ENCODE measurements at places on chromosomes 2 and 18.

DNA sequence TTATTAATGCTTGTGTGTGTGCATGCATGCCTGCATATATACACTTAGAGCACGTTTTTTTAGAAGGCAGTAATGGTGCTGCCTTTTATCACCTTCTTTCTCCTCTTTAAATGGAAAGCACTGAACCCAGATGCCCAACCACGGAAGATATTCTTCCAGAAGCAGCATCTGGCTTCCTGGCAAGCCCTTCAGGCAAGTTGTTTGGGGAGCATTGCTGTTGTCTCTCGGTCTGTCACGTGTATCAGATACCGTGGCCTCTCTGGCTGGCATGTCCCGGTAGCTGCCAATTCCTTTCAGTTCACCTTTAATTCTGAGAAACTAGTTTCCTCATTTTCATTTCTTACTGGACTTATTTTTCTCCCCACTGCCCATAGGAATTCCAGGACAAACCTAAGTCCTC is 587.8 kb downstream of the ARHGAP15 start:
- no peak for DNase-seq

- no peak for DNase-seq
Observed at GRCh38 chr2:3267869-3268704, 109.5 kb downstream of the EIPR1 start.

DNA sequence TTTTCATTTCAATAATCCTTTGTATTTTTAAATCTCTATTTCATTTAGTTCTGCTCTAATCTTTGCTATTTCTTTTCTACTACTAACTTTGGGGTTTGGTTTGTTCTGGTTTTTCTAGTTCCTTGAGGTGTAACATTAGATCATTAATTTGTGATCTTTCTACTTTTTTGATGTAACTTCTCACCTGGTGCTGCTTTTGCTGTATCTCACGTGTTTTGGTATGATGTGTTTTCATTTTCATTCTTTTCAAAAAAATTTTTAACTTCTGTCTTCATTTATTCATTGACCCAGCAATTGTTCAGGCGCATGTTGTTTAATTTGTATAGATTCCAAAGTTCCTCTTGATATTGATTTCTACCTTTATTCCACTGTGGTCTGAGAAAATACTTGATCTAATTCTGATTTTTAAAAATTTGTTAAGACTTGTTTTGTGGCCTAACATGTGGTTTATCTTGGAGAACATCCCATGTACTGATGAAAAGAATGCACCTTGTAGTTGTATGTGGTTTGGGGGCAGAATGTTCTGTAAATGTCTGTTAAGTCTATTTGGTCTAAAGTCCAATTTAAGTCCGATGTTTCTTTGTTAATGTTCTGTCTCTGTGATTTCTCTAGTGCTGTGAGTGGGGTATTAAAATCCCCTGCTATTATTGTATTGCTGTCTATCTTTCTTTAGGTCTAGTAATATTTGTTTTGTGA is 17.3 kb upstream of the MALT1 start:
- no peak for DNase-seq

DNA sequence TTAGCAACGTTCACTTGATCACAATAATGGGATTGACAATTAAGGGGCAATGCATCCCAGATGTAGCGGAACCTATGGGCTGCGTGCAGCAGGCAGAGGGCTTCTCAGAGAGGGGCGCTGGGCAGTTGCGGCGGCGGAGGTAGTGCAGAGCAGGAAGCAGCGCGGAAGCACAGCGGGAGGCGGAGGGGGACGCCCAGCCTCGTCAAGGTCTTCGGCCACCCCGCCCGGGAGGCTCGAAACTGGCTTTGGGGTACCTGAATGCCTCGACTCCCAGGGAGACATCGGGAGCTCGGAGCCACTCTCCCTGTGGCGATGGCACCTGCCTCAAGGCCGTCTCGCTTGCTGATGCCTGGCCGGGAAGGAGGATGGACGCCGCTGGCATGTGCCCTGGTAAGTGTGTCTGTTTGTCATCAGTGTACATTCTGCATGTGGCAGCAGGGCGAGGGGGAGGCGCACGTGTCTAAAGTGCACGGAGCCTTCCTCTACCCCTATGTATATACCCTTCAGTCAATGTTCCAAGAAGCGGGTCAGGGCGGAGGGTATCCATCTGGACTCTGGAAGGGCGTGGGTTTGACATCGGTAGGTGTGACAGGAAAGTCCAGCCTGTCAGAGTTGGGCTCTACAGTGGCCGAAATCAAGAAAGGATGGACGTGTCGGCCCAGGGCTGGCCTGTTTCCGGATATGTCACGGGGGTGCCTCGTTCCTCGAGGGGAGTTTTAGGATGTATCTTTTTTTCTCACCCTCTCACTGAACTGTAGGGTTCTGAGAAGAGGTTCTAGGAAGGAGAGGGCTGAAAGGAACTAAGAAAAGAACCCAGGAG is 7.5 kb upstream of the SP9 start:
- no peak for DNase-seq

DNA sequence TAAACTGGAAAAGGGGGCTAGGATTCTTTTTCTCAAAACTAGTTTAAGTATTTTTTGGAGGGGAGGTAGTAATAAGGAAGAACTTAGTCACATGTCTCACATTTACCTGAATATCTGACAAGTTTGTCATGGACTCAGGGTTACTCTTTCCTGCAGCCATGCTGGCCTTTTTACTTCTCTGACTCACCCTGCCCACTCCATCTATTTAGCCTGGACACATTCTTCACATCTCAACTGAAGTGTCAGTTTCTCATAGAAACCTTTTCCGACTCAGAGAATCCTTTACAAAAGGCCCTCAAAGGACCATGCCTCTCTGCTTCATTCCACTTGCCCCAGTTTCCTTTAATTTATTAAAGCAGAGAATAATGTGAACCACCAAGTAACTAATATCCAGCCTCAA is 42.6 kb downstream of the SCN7A start:
- DNase-seq, result no peak

GRCh38 chr2:45919160-45919650 is 267.7 kb downstream of the PRKCE start:
- DNase-seq, result no peak

DNA sequence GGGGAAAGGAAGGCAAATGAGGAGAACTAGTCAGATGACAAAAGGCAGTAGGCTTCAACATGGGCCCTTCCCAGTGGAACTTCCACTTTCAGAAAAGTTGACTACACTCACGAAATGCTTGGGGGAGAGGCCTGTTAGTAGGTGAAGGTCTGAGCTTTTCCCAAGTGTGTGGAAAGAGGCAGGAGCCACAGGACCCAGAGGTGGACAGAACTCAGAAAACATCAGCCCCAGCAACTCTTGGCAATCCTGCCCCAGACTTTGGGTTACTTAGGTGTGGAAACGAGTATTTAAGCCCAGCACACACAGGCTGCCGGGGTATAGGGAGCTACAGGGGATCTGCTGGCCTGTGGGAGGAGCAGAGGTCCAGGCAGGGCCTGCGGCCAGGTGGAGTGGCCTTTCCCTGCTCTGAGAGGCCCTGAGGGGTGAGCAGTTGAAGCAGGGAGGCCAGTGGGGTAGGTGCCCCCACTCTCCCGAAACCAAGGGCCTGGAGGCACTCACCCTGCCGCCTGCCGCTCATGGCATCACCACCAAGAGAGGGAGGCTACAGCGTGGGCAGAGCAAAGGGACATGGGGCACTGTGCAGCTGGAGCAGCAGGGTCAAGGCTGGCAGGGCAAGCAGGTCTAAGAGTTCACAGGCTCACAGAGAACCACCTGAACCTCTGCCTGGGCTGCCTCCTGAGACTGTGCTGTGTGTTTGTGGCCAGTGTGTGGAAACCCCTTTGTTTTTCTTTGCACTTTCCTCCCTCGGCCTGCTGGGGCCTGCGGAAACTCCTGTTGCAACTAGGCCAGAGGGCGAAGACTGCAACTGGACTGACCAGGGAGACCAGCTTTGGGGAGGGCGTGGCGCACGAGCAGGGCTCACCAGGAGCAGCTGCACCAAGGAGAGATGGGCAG is 130.7 kb upstream of the SERTAD2 start:
- no peak for DNase-seq

GRCh38 chr2:146950361-146950760 is 894.5 kb upstream of the ACVR2A start:
- DNase-seq, result no peak

DNA sequence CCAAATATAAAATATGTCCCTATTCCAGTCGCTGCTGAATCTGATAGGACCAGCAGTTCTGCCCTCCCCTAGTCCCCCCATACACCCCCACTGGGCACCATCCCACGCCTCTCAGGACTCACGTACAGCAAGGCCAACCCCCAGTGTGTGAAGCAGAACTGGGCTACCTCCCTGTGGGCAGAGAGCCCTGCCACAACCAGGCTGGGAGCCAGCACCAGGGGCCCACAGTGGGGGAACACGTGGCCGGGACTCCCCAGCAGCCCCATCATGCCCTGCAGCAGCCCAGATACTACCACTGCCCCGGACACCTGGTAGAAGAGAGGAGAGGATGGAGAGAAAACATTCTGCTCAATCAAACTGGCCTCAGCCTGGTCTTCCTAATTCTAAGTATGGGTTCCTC is 1.3 kb downstream of the SLC23A3 start:
- DNase-seq, result no peak

- no peak for DNase-seq
Observed at GRCh38 chr18:60053747-60054304, 154.0 kb downstream of the PMAIP1 start.

- no peak for DNase-seq
Observed at GRCh38 chr2:187320846-187321245, 127.2 kb downstream of the CALCRL start.

- no peak for DNase-seq
Observed at GRCh38 chr18:5309888-5310470, 14.5 kb upstream of the ZBTB14 start.

DNA sequence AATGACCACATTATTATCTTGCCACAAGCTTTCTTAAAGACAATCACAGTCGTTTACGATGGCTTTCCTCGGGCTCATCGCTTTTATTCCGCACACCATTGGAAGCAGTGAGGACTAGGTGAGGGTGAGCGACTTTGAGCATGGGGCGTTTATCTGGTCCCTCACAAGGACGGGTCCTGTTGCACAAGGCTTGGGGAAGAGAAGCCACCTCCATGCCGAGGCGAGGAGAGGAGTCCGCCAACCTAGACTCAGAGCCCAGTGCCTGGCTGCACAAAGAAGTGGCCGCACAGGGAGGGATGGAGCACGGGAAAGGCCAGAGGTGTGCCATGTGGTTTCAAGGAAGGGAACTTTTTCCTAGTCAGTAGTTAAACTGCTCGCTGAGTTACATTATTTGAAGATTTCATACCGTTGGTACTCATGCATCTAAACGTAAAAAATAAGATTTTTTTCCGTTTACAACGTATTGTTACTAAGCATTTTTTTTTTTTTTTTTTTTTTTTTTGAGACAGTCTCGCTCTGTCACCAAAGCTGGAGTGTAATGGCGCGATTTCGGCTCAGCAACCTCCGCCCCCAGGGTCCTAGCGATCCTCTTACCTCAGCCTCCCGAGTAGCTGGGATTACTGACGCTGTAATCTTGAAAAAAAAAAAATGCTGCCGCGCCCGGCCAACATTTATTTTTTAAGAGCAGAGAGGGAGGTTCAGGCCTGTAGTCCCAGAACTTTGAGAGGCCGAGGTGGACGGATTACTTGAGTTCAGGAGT is 849 bp upstream of the CYP27C1 start:
- no peak for DNase-seq

DNA sequence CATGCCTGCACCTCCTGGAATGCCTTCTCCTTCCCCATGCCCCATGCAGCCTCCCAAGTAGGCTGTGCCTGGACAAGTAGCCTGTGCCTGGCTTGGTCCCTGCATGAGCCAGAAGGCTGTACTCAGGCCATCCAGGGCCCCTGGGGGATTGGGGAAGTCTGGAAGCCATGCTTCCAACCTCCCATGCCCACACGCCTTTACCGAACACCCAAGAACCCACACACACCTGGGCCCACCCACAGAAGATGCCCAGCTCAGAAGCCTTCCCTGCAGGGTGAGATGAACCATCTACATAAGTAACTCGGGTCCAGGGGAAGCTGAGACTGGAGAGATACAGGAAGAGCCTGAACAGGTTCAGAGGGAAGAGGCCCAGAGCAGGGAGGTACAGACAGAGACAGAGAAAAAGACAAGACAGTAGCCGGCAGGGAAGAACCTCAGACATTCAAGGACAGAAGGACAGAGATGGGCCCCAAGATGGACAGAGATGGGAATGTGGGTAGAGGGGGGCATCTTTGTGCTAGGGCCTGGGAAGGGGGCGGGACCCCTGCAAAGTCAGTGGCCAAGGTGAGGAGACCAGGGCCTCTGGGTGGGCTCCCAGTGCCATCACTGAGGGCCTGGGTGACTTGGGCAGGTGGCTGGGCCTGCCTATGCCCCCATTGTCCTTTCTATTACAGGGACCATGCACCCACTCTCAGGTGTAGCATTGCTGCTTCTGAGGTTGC is 4.3 kb downstream of the BIN1 start:
- no peak for DNase-seq

DNA sequence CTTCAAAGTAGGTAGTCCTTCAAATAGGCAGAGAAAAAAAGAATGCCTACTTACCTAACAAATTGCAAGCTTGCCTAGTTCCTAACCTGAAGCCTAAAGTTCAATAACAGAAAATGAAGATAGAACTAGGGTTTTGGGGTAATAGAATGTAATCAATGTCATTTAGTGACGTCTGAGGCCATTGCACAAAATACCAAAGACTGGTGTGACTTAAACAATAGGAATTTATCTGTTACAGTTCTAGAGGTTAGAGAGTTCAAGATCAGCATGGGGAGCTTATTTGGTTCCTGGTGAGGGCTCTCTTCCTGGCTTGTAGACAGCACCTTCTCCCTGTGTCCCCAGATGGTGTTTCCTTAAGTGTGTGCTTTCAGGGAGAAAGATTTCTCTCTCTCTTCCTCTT is 4.7 kb upstream of the NPC1 start:
- no peak for DNase-seq

GRCh38 chr2:37812414-37812813 is 112.7 kb upstream of the RMDN2 start:
- no peak for DNase-seq

- DNase-seq, result no peak
Observed at GRCh38 chr2:150464270-150464669, 23.2 kb downstream of the RND3 start.

DNA sequence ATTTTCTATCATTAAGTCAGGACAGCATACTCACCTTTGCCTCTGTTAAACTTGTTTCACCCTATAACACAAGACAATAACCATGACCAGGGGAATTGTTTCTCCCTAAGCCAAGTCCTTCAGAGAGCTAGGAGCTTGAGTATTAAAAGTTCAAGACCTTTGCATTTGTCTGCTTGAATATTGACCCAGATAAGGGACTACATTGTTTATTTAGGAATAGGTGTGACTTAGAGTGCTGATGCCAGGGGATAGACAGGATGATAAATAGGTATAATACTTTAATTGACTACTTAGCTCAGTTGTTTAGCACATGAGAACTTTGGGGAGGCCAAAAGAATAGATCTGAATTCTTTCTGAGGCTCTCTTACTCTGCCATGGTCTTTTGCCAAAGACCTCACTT is 185.8 kb downstream of the FMNL2 start:
- no peak for DNase-seq

- no peak for DNase-seq
Observed at GRCh38 chr2:222492683-222493082, 68.3 kb downstream of the SGPP2 start.

DNA sequence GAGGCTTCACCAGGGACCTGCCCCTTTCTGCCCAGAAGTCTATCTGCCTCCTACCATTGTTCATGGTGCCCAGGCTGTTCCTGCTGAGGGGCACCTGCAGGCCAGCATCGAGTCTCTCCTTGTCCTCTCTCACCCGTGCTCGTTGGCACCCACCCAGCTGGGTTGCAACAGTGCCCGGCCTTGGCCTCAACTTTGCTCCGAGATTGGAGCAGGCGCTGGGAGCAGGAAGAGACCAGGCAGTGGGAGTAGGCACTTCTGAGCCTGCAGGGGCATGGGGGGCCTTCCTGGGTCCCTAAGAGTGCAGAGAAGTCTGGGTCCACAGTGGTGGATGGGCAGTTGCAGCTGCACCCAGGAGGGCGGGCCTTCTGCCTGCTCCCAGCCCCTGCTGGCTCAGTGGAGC is 75.6 kb downstream of the NCOA1 start:
- DNase-seq, result no peak

Measured in NCI-H1436 treated with DMSO at 0.1 percent for 48 hours (cell line).